Memory B cell (primary cell): ENCODE measurements at places on chromosomes 2 and 18.

DNA sequence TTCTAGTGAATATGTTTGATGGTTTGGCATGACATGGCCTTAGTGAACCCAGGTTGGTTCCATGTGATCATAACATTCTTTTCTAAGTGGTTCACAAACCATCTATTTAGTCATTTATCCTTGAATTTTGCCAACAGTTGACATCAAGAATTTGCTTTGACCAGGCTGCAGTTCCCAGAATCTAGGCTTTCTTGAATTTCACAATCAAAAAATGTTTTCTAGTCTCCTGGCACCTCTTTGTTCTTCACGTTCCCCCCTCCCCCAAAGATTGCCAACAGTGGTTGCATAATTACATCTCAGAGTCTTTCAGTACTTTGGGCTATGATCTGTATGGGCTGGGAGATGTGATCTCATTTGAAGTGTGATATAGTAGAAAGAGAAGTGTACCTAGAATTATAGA lies 124.0 kb downstream of the GATA6 start:
- H3K27me3 ChIP-seq: no peaks in the 10 kb centered on the region
- no peaks in the 10 kb centered on the region for H3K4me1 ChIP-seq
- DNase-seq: no peak
- no peak overlapping the region for H3K27ac ChIP-seq
- H3K36me3 ChIP-seq: no peaks in the 10 kb centered on the region

DNA sequence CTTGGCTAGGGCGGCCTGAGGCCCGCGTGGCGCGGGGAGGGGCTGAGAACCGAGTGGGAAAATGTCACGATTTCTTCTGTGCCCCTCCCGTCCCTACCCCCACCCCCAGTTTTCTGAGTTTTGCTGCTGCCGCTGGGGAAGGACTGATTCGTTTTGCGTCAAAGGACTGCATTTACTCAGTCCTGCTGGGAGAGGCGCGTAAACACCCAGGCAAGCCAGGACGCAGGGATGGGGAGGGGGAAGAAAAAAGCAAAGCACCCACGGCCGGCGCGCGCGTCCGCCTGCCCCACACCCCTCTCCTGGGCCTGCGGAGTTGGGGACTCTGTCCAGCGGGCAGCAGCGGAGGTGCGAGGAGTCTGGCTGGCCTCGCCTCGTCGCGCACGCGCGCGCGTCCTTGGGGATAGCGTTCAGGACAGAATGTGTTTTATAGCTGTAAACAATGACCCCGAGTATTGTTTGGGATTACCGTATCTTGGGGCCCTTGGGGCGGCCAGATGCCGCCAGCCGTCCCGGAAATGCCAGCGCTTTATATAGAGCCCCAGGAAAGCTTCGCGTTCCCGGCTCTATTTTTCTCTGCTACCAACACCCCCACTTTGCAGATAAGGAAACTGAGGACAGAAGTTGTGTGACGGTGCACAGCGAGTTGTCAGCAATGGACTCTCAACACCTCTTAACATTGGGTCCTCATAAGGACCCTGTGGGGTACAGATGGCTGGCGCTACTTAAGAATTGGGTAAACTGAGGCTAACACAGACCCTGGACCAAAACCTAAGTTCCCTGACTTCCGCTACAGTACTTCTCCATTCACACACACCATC lies 1.7 kb upstream of the FOSL2 start:
- peak overlapping the region; percentile 79 for H3K4me3 ChIP-seq
- peaks cover 13% of the 10 kb centered on the region for H3K4me1 ChIP-seq
- no peaks in the 10 kb centered on the region for H3K36me3 ChIP-seq
- DNase-seq: no peak

- no peak overlapping the region for H3K27ac ChIP-seq
- H3K4me1 ChIP-seq: peaks cover 2% of the 10 kb centered on the region
- H3K27me3 ChIP-seq: peaks cover 24% of the 10 kb centered on the region
- H3K4me3 ChIP-seq: no peak overlapping the region
- H3K36me3 ChIP-seq: peaks cover 2% of the 10 kb centered on the region
Measured at GRCh38 chr18:23200756-23201155, 65.5 kb downstream of the CABLES1 start.

GRCh38 chr2:75476761-75477160 lies 84.0 kb downstream of the EVA1A start:
- H3K36me3 ChIP-seq: no peaks in the 10 kb centered on the region
- peaks cover 15% of the 10 kb centered on the region for H3K27me3 ChIP-seq
- DNase-seq: no peak
- no peaks in the 10 kb centered on the region for H3K4me1 ChIP-seq

DNA sequence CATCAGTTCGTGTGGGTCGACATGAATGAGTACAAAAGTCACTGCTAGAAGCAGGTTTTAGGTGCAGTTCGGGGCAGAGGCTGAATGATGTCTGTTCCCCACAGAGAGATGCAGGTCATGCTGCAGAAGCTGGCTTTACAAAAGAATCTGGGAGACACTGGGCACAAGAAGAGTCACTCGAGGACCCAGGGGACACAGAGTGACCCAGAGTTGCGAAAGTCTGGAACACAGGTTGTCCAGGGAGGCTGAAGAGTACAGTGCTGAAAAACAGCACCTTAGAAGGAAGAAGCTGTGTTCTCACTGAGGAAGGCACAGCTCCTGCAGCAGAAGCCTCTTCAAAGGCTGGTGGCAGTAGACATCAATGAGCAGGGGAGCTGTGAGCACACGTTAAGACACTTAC lies 14.8 kb downstream of the CACNB4 start:
- H3K4me1 ChIP-seq: no peaks in the 10 kb centered on the region
- H3K4me3 ChIP-seq: no peak overlapping the region
- no peak overlapping the region for H3K27ac ChIP-seq
- H3K36me3 ChIP-seq: no peaks in the 10 kb centered on the region
- no peaks in the 10 kb centered on the region for H3K27me3 ChIP-seq

DNA sequence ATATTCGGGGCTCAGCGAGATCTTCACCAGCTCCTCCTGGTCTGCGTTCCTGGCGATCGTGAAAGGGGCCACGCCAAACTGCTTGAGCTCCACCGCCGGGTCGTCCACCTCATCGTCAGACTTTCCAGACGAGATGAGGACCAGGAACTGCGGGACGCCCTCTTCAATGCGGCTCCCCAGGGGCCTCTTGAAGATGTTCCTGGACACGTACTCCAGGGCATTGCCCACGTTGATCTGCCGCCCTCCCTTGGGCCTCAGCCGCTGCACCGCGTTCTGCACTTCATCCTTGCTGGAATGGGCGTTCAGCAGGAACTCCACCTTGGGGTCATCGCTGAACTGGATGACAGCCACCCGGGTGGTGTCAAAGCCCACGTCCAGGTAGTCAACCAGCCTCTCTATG lies 42.1 kb downstream of the COL6A3 start:
- no peaks in the 10 kb centered on the region for H3K36me3 ChIP-seq
- no peak overlapping the region for H3K27ac ChIP-seq
- H3K27me3 ChIP-seq: peaks cover 5% of the 10 kb centered on the region
- no peaks in the 10 kb centered on the region for H3K4me1 ChIP-seq
- no peak overlapping the region for H3K4me3 ChIP-seq

DNA sequence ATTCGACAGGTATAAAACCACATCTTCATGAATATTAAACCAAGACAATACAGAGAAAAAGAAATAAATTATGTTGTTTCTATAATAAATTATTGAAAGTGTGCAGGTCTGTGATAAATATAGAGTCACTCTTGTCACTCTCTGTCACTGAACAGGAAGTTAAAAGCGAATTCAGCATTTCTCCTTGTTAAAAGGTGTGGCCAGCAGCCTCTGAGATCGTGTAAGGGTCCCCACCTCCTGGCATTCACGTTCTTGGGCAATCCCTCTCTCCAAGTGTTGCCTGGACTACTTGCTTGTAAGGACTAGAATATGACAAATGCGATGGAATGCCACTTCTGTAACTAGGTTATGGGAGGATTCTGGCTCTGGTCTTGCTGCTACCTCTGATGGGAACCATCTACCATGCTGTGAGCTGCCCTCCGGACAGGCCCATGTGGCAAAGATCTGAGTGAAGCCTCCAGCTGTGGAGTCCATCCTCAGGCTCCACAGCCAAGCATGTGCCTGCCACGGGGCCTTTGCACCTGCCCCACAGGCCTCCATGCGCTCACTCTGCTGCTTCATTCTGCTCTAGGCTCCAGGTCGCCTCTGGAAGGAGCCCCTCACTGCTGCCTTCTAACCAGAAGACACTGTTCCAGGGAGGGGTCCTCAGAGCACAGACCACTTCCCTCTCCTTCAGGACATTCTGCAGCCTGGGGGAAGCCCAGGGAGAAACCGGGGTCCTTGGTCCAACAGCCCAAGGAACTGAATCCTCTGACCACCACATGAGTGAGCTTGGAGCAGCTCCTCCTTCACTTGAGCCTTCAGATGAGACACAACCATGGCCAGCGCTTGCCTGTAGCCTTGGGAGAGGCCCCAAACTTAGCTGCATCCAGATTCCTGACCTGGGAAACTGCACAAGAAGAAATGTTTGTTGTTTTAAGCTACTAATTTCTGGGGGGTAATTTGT lies 202.9 kb upstream of the HDAC4 start:
- no peak overlapping the region for H3K4me3 ChIP-seq
- no peaks in the 10 kb centered on the region for H3K4me1 ChIP-seq
- H3K36me3 ChIP-seq: no peaks in the 10 kb centered on the region
- peak; percentile 9 for DNase-seq
- H3K27me3 ChIP-seq: peaks cover 9% of the 10 kb centered on the region

- no peaks in the 10 kb centered on the region for H3K27me3 ChIP-seq
- no peak overlapping the region for H3K4me3 ChIP-seq
- no peak overlapping the region for H3K27ac ChIP-seq
- no peak for DNase-seq
- peaks cover 20% of the 10 kb centered on the region for H3K4me1 ChIP-seq
- no peaks in the 10 kb centered on the region for H3K36me3 ChIP-seq
Measured at GRCh38 chr18:59926131-59926530, 26.3 kb downstream of the PMAIP1 start.

DNA sequence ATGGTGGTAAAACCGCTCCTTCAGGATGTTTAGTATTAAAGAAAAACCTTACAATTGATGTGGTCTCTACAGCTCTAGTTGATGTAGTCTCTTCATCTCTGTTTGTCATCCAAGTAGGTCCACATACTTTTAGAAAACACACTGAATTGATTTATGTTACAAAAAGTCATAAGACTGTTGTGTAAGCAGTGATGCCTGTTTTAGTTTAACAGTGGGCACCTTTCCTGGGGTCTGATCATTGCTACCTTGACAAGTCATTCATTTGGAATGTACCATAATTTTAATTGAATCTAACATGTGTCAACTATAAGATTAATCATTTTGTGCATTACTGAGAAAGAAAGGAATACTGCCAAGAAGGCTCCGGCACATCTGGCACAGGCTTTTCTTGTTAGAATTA lies 34.3 kb downstream of the GIGYF2 start:
- no peak for DNase-seq
- no peak overlapping the region for H3K27ac ChIP-seq
- peaks cover 33% of the 10 kb centered on the region for H3K36me3 ChIP-seq
- no peak overlapping the region for H3K4me3 ChIP-seq
- no peaks in the 10 kb centered on the region for H3K27me3 ChIP-seq

DNA sequence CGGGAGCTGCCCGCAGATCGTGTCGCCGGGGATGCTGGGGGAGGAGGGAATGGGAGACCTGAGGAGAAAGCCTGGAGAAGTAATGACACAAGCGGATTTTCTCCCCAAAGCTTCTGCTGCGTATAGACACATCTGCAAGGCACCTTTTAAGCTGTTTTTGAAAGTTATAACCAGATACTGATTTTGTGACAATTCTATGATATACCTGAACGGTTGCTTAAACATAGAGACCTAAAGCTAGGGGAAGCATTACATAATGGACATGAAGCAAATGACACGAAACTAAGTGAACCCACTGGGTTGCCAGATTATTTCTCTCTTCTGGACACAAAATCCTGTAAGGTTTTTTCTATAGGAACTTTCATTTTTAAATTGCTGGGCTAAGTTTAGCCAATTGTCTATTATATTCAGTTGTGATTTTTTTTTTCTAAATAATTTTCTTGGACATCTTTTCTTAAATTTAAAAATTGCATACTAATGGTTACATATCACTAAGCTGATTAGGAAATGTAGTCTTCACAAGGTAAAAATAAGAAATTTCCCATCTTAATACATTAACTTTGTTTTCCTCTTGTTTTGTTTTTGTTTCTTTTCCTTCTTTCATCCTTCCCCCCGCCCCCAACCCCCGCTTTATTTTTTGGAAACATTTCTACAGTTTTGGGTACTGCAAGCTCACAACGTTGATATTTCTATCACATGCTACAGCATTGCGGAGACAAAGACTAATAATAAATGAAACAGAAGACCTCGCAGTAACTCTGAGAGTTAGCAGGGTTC lies 1.3 kb downstream of the OSBPL6 start:
- H3K4me3 ChIP-seq: peak overlapping the region; percentile 70
- H3K27me3 ChIP-seq: peaks cover 20% of the 10 kb centered on the region
- H3K27ac ChIP-seq: no peak overlapping the region
- H3K36me3 ChIP-seq: no peaks in the 10 kb centered on the region
- H3K4me1 ChIP-seq: peaks cover 12% of the 10 kb centered on the region

GRCh38 chr2:195910570-195910969 lies 158.1 kb downstream of the DNAH7 start:
- H3K36me3 ChIP-seq: no peaks in the 10 kb centered on the region
- H3K4me3 ChIP-seq: no peak overlapping the region
- H3K4me1 ChIP-seq: no peaks in the 10 kb centered on the region
- no peak overlapping the region for H3K27ac ChIP-seq
- peaks cover 4% of the 10 kb centered on the region for H3K27me3 ChIP-seq
- DNase-seq: no peak

DNA sequence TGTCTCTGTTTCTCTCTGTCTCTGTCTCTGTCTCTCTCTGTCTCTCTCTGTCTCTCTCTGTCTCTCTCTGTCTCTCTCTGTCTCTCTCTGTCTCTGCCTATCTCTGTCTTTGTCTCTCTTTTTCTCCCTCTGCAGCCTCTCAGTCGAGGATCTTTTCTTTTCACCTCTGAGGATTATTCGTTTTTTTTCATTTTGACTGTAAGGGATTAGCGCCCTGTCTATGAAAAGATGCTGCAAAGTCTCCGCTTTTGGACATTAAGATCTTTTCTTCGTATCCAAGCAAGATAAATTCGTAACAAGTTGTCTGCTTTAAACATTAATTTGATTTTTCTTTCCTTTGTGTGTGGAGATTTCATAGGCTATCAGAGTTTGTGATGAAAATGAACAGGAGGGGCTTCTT lies 191.2 kb upstream of the TPO start:
- peaks cover 2% of the 10 kb centered on the region for H3K27me3 ChIP-seq
- no peak overlapping the region for H3K4me3 ChIP-seq
- no peak for DNase-seq
- no peaks in the 10 kb centered on the region for H3K4me1 ChIP-seq
- no peaks in the 10 kb centered on the region for H3K36me3 ChIP-seq
